ENCODE measurements at places on chromosomes 13 and 19.

DNA sequence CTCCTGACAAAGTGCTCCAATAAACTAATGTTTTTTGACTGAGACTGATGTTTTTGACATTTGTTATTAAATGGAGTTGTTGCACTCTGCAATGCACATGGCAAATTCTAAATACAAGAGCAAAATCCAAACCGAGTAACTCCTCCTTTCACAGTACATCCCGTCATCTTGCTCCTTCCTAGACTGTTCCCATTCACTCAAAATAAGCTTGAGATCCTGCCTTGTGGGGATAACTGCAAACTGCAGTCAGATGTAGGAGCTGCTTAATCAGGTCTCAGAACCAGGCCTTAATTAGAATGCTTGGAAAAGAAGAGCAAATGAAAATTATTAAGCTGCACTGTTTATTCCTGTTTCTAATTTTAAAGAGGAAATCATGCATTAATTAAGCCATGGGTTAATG lies 134.8 kb upstream of the SPRY2 start:
- no peak for DNase-seq

DNA sequence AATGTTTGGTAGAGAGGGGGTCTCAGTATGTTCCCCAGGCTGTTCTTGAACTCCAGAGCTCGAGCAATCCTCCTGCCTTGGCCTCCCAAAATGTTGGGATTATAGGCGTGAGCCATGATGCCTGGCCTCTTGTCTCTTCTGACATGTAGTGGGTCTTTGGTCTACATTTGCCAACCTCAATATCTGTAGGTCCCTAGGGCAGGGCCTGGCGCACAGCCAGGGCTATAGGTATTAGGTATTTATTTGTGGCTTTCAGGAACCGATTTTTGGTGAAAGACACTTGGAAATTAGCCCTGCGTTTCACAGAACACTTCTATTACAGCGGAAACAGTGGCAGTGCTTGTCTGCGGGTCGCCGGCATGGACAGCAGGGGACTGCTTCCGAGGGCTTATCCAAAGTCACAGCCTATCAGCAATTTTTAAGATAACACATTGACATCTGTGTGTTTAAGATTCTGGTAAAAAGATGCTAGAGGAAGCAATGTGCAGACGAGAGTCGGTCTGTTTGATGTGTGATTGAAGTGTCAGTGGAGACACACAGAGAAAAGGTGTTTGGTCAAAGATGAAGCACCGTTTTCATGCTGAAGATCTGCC lies 14.5 kb downstream of the ZNF536 start:
- DNase-seq, result no peak

DNA sequence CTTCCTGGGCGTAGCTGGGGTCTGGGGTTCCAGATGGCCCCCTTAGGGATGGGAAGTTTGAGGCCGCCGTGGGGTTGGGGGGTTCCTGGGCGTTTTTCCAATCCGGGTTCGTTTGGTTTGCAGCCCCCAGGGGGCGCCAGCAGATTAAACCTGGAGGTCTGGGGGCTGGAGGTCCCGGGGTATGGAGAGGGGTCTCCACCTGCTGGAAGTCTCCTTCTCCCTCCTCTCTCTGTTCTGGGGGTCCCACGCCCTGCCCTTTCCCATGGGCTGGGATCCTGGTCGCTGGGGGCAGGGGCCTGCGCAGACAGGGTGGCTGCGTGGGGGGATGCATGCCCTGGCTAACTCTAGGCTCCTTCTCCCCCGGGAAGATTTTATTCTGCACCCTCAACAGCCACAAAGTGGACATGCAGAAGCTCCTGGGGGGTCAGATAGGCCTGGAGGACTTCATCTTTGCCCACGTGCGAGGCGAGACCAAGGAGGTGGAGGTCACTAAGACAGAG lies 899 bp downstream of the GIPC3 start:
- no peak for DNase-seq

GRCh38 chr19:29714371-29714952 lies 599 bp downstream of the C19orf12 start:
- DNase-seq, result no peak

- no peak for DNase-seq
Measured at GRCh38 chr19:17888260-17888659, 16.5 kb downstream of the SLC5A5 start.

- DNase-seq, result no peak
Measured at GRCh38 chr19:34228347-34228746, 26.0 kb upstream of the GARRE1 start.

- DNase-seq, result no peak
Measured at GRCh38 chr13:101654883-101655282, 202.4 kb downstream of the ITGBL1 start.
